Activated CD8-positive, alpha-beta memory T cell treated with anti-CD3 and anti-CD28 coated beads, Interleukin-2, amount 10 ng/mL, durations not matched to agents 7 days and 5 days (primary cell): ENCODE measurements at places on chromosomes 2 and 18.

- H3K27ac ChIP-seq, result no peak overlapping the region
- peaks cover 10% of the 10 kb centered on the region for H3K4me1 ChIP-seq
- H3K27me3 ChIP-seq, result no peaks in the 10 kb centered on the region
- H3K36me3 ChIP-seq, result peaks cover 37% of the 10 kb centered on the region
Observed at GRCh38 chr2:69464575-69464974, 27.3 kb upstream of the NFU1 start.

GRCh38 chr2:216845426-216845825, 14.4 kb downstream of the TNP1 start:
- no peak overlapping the region for H3K4me3 ChIP-seq
- H3K27me3 ChIP-seq, result peaks cover 20% of the 10 kb centered on the region
- no peak for DNase-seq
- peaks cover 4% of the 10 kb centered on the region for H3K4me1 ChIP-seq
- no peaks in the 10 kb centered on the region for H3K36me3 ChIP-seq

GRCh38 chr2:119841550-119841949, 81.8 kb downstream of the PTPN4 start:
- H3K4me1 ChIP-seq, result peaks cover 11% of the 10 kb centered on the region
- DNase-seq, result no peak
- no peak overlapping the region for H3K27ac ChIP-seq
- H3K4me3 ChIP-seq, result no peak overlapping the region
- H3K27me3 ChIP-seq, result no peaks in the 10 kb centered on the region
- H3K36me3 ChIP-seq, result peaks cover 13% of the 10 kb centered on the region

GRCh38 chr2:29844713-29845326, 76.6 kb downstream of the ALK start:
- DNase-seq, result no peak
- peaks cover 18% of the 10 kb centered on the region for H3K27me3 ChIP-seq
- H3K36me3 ChIP-seq, result no peaks in the 10 kb centered on the region
- H3K4me3 ChIP-seq, result no peak overlapping the region

GRCh38 chr18:22563164-22563583, 145.5 kb upstream of the CTAGE1 start:
- H3K27ac ChIP-seq, result no peak overlapping the region
- DNase-seq, result no peak
- H3K4me3 ChIP-seq, result no peak overlapping the region
- H3K27me3 ChIP-seq, result peaks cover 43% of the 10 kb centered on the region

- H3K27ac ChIP-seq, result no peak overlapping the region
- DNase-seq, result no peak
- H3K36me3 ChIP-seq, result no peaks in the 10 kb centered on the region
- H3K27me3 ChIP-seq, result peaks cover 22% of the 10 kb centered on the region
Observed at GRCh38 chr2:240701736-240702639, 10.3 kb downstream of the AQP12A start.

DNA sequence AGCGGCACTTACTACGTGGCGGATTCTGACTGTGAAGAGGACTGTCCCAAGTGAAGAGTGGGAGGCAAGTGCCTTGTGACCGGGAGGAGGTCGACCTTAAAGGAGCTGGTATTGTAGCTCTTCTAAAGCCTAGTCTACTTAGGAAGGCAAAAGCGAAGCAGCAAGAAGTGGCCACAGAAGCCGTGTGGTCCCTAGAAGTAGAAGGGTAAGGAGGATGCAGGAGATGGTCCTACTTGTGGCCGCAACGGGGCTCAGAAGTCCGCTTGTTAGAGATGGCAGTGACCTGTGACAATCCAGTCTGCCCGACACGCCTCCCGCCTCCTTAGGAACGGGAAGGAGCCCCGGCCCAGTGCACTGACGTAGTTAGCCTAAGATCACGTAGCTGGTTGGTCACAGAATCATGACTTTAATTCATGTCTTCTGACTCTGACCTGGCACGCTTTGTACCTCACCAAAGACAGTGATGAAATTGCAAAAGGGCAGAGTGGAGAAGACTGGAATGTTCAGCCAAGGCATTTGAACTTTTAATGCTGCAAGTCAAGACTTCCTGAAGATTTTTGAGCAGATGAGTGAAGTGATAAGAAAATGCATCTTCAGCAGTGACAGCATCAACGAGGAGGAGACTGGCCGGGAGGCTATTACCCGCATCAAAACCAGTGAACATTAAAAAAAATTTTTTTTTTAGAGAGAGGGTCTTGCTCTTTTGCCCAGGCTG, 749 bp upstream of the EIF2AK3 start:
- H3K27ac ChIP-seq, result no peak overlapping the region
- peak; percentile 93 for DNase-seq
- peaks cover 3% of the 10 kb centered on the region for H3K36me3 ChIP-seq
- H3K27me3 ChIP-seq, result no peaks in the 10 kb centered on the region

- no peak overlapping the region for H3K4me3 ChIP-seq
- H3K4me1 ChIP-seq, result no peaks in the 10 kb centered on the region
- DNase-seq, result no peak
- no peak overlapping the region for H3K27ac ChIP-seq
Observed at GRCh38 chr2:66748939-66749338, 314.0 kb downstream of the MEIS1 start.

GRCh38 chr18:78939105-78939504, 40.5 kb upstream of the SALL3 start:
- H3K36me3 ChIP-seq, result no peaks in the 10 kb centered on the region
- no peak overlapping the region for H3K4me3 ChIP-seq
- peaks cover 14% of the 10 kb centered on the region for H3K4me1 ChIP-seq
- no peak overlapping the region for H3K27ac ChIP-seq
- DNase-seq, result peak; percentile 69

GRCh38 chr2:119282996-119283511, 59.4 kb downstream of the STEAP3 start:
- H3K4me3 ChIP-seq, result no peak overlapping the region
- H3K36me3 ChIP-seq, result no peaks in the 10 kb centered on the region
- no peaks in the 10 kb centered on the region for H3K4me1 ChIP-seq
- no peak overlapping the region for H3K27ac ChIP-seq
- no peak for DNase-seq
- H3K27me3 ChIP-seq, result no peaks in the 10 kb centered on the region

- H3K4me1 ChIP-seq, result no peaks in the 10 kb centered on the region
- DNase-seq, result no peak
- H3K36me3 ChIP-seq, result no peaks in the 10 kb centered on the region
- H3K27ac ChIP-seq, result no peak overlapping the region
- no peak overlapping the region for H3K4me3 ChIP-seq
- no peaks in the 10 kb centered on the region for H3K27me3 ChIP-seq
Observed at GRCh38 chr18:31219395-31219794, 56.7 kb upstream of the DSC1 start.

DNA sequence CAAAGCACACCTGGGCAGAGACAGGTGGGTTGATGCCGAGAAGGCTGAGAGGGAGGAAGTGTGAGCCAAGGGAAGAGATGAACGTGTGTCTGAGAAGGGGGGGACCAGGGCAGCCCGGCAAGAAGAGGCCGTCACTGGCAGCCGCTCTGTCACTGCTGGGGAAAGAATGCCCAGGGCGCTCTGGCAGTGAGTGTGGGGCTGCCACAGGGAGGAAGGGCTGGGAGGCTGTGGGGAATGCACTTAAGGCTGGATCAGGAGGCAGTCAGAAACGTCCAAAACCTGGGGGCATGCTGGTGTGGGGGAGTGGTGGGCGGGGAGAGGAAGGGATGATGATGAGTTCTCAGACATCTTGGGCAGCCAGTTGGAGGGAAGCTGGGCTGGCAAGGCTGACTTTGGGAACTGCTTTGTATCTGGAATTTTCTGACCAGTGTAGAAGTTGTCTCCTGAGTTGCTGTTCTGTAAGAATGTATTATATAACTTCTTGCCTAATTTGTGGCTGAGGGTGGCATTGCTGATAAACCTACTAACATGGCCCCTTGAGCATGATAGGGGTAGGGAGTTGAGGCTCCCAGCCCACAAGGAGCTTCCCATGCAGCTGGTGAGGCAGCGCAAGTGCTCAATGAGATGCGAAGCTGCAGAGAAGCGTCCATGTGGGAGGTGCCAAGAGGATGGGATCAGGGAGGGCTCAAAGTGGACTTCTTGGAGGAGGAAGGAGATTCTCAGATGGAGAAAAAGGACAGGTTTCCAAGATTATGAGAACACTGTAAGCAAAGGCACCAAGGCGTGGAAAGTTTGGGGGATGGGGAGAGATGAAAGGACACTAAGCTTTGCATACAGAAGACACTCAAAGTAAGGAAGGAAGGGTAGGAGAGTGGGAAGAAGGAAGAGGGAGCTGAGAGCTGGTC, 185.1 kb upstream of the HAAO start:
- no peak for DNase-seq
- no peaks in the 10 kb centered on the region for H3K36me3 ChIP-seq
- H3K27me3 ChIP-seq, result peaks cover 3% of the 10 kb centered on the region
- H3K27ac ChIP-seq, result no peak overlapping the region

- H3K27ac ChIP-seq, result no peak overlapping the region
- no peak for DNase-seq
- H3K4me1 ChIP-seq, result peaks cover 24% of the 10 kb centered on the region
- no peaks in the 10 kb centered on the region for H3K27me3 ChIP-seq
- H3K36me3 ChIP-seq, result peaks cover 4% of the 10 kb centered on the region
Observed at GRCh38 chr2:28608500-28609424, 112.9 kb downstream of the PLB1 start.

DNA sequence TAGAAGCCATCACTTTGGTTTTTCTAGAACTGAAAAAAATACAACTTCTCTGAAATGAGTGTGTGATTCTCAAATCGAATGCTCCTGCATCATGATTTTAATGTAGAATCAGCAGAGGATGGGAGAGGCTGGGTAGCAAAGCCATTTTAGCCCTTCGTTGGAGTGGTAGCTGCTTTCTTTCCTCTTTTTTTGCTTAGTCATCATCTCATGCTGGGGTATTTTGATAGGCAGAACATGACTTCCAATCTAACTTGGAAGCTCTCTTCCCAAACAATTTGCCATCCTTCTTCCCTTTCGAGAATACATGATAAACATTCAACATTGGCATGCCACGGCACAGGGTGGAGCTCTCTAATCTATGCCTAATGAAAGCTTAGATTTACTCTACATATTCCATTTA, 311.2 kb upstream of the LRATD1 start:
- no peaks in the 10 kb centered on the region for H3K4me1 ChIP-seq
- DNase-seq, result no peak
- H3K27ac ChIP-seq, result no peak overlapping the region
- H3K36me3 ChIP-seq, result no peaks in the 10 kb centered on the region
- H3K27me3 ChIP-seq, result no peaks in the 10 kb centered on the region

GRCh38 chr2:133271105-133271504, 297.2 kb downstream of the NCKAP5 start:
- no peaks in the 10 kb centered on the region for H3K4me1 ChIP-seq
- peaks cover 3% of the 10 kb centered on the region for H3K27me3 ChIP-seq
- DNase-seq, result no peak
- H3K27ac ChIP-seq, result no peak overlapping the region
- H3K36me3 ChIP-seq, result no peaks in the 10 kb centered on the region

- DNase-seq, result no peak
- H3K4me1 ChIP-seq, result no peaks in the 10 kb centered on the region
- peaks cover 4% of the 10 kb centered on the region for H3K27me3 ChIP-seq
- no peak overlapping the region for H3K4me3 ChIP-seq
Observed at GRCh38 chr2:63692002-63692606, 103.3 kb downstream of the MDH1 start.

DNA sequence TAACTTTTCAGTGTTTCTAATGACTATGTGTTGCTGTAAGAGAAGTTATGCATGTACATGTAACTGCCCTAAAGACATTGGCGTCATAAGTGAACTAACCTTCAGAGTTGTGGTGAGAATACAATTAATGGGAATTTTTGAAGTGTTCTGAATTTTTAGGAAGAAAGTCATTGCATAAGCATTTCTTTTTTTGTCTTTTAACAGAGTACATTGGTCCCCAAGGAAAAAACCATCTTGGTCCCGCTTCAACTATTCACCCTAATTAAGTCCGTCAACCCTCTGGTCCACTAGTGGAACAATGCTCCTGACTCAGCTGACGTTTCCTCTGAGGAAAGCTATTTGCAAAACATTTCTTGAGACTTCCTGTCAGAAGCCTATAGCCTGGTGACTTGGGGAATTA, 41.1 kb upstream of the VIT start:
- peaks cover 9% of the 10 kb centered on the region for H3K27me3 ChIP-seq
- no peak for DNase-seq
- no peak overlapping the region for H3K4me3 ChIP-seq
- H3K27ac ChIP-seq, result no peak overlapping the region
- H3K4me1 ChIP-seq, result no peaks in the 10 kb centered on the region

- no peak overlapping the region for H3K27ac ChIP-seq
- no peaks in the 10 kb centered on the region for H3K4me1 ChIP-seq
- no peaks in the 10 kb centered on the region for H3K27me3 ChIP-seq
- DNase-seq, result no peak
Observed at GRCh38 chr2:166643980-166644379, 149.9 kb upstream of the SCN7A start.

DNA sequence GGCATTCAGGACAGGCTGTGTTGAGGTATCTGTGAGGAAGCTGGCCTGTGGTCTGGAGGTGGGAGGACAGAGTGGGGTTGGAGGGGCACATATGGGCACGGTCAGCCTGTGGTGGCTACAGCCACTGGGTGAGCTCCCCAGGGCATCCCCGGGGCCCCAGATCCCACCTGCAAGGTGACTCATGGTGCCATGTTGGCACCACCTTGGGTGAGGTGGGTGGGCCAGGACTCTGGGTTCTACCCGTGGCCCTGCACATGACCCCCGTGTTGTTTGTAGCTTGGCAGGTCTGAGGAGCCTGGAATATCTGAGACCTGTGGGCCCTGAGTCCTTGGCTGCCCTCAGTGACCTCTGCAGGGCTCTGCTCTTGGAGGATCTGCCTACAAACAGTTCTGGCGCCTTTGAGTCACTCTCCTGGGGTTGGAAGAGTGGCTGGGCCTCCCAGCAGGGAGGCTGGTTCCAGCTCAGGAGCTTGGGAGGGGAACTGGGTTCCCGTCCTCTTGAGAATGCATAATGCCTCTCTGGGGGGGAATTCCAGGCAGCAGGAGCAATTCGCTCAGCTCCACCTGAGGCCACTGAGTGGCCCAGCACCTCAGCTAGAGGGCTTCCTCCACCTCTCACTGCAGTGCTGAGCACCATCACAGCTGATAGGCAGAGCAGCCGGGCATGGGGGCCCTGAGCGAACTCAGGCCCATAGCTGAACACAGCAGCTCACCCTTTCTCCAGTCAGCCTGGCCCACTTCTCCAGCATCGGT, 105.1 kb downstream of the DYSF start:
- no peaks in the 10 kb centered on the region for H3K27me3 ChIP-seq
- no peaks in the 10 kb centered on the region for H3K4me1 ChIP-seq

DNA sequence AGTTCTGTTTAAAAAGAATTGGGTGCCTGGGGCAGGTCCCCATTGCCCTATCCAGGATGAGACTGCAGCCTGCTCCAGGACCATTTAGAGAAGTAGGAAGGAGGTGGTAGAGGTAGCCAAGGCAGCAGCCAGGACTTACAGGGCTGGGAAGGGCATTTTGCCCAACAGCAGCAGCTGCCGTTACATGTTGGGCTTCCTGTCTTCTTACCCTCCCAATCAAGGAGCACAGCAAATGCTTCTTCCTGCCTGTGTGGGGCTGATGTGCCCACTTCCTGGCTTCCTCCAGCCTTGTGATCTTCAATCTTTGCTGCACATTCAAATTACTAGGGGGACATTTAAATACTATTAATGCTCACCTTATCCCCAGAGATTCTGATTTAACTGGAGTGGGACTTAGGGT, 112.0 kb downstream of the QPCT start:
- DNase-seq, result peak; percentile 57
- H3K27me3 ChIP-seq, result no peaks in the 10 kb centered on the region
- no peak overlapping the region for H3K4me3 ChIP-seq
- H3K4me1 ChIP-seq, result peaks cover 34% of the 10 kb centered on the region

GRCh38 chr2:105409717-105410116, 10.9 kb upstream of the FHL2 start:
- H3K36me3 ChIP-seq, result no peaks in the 10 kb centered on the region
- no peaks in the 10 kb centered on the region for H3K4me1 ChIP-seq
- peaks cover 47% of the 10 kb centered on the region for H3K27me3 ChIP-seq
- H3K4me3 ChIP-seq, result no peak overlapping the region
